NCI-H1092 (cell line): ENCODE measurements at places on chromosomes 5 and 9.

GRCh38 chr5:76672242-76672641, 43.7 kb upstream of the F2R start:
- no peak for DNase-seq

- peak; percentile 21 for DNase-seq
Measured at GRCh38 chr9:92807757-92808725, 43.4 kb upstream of the BICD2 start.

DNA sequence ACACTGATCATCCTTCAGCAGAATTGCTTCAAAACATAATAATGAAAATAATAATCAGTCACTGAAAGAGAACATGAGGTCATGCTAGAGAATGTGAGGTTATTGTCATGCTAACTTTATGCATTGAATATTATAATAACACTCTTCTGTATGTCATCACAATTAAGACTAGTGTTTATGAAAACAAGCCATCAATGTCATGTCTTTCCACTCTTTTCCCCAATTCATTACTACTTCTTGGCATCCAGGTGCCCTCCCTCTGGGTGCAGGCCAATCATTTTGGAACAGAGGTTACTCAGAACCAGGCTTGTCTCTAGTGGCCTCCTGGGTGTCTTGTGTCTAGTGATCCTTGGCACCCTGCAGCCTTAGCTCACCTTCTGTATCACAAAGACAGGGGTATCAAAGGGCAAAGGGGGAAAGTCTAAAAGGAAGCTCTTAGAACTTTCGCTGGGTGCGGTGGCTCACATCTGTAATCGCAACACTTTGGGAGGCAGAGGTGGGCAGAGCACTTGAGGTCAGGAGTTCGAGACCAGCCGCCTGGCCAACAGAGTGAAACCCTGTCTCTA, 217.6 kb upstream of the PIK3R1 start:
- no peak for DNase-seq

- DNase-seq: no peak
Measured at GRCh38 chr5:19928562-19929421, 59.2 kb downstream of the CDH18 start.

- no peak for DNase-seq
Measured at GRCh38 chr5:140172483-140172882, 2.5 kb upstream of the CYSTM1 start.

DNA sequence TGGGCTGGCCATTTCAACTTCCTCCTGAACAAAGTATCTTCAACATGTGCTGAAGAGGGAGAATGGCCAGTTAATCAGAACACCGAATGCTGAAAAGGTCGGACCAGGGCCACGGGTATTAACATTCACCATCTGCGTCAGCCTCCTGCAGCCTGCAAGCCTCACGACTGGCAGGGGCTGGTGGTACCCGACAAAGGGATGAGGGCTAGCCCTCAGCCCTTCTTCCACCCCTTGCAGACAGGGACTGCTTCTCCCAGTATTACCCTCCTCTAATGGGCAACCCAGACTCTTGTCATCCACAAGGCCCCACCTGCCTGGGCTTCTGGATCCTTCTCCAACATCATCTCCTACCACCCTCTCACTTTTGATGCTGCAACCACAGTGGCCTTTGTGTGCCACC, 246.6 kb downstream of the FSTL4 start:
- DNase-seq: no peak

GRCh38 chr9:134320126-134320867, 6.0 kb upstream of the RXRA start:
- no peak for DNase-seq

DNA sequence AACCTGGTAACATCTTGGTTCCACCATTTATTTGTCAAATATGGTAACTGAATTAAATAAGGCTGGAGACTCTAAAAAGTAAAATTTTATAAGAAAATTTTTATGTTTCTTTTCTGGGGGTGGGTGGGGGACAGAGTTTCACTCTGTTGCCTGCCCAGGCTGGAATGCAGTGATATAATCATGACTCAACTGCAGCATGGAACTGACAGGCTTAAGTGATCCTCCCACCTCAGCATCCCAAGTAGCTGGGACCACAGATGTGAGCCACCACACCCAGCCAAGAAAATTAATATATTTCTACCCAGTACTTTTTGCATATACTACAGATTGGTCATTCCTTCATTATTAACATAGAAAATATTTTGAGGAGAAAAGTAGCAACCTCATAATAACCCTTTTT, 216.9 kb downstream of the DEPDC1B start:
- no peak for DNase-seq

- no peak for DNase-seq
Measured at GRCh38 chr5:36904677-36905076, 28.1 kb downstream of the NIPBL start.

- no peak for DNase-seq
Measured at GRCh38 chr9:110954822-110955291, 83.4 kb downstream of the LPAR1 start.

DNA sequence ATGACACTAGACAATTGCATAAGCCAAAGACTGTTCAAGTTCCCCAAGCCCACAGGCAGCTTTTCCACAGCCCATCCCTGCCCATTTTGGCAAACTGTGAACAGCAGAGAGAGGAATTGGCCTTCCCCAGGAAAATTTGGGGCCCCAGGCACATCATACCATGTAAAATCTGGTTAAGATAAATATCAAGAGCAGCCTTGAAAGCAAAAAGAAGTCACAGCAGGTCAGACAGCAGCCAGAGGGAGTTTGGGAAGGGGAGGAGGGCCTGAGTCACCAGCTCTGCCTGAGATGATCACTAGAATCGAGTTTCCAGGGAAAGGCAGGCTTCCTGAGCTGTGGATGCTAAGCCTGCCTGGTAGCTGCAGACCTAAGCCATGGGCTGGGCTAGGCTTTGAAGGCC, 179.2 kb downstream of the RFK start:
- DNase-seq: no peak

GRCh38 chr5:40736103-40736875, 19.5 kb downstream of the TTC33 start:
- peak; percentile 4 for DNase-seq

DNA sequence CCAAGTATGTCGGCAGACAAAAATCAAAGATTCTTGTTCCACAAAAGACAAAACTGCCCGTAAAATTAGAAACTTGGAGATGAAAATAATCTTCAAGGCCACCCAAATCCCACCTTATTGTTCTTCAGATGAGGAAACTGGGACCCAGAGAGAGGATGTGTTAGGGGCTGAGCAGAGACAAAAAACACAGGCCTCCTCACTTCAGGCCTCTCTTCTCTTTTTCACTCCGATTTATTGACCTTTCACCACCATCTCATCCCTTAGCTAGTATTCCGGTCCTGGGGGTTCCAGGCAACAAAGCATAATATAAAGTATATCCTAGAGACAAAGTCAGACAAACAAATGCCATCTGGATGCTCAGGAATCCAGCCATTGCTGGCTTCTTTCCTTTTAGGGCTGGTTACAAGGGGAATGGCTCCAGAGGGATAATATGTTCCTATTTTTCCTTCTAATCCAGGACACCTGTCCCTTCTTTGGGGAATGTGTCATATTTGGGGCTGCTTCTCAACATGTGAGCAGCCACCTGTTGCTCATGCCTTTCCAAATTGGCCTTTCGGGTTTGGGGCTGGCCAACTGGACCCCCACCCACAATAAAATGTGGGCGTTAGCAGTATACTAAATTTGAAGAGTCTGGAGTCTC, 42.2 kb upstream of the AFAP1L1 start:
- no peak for DNase-seq

DNA sequence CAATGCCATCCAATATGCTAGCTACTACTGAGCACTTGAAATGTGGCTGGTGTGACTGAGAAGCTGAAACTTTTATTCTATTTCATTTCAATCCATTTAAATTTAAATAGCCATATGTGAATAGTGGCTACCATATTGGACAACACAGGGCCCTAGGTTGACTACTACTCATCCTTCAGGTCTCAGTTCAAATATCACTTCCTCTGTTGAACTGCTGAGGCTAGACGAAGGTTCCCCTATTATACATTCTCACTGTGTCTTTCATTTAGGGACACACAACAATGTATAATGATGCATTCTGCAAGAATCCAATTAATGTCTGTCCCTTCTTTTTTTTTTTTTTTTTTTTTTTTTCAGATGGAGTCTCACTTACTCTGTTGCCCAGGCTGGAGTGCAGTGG, 208.7 kb downstream of the CRB2 start:
- DNase-seq: no peak

DNA sequence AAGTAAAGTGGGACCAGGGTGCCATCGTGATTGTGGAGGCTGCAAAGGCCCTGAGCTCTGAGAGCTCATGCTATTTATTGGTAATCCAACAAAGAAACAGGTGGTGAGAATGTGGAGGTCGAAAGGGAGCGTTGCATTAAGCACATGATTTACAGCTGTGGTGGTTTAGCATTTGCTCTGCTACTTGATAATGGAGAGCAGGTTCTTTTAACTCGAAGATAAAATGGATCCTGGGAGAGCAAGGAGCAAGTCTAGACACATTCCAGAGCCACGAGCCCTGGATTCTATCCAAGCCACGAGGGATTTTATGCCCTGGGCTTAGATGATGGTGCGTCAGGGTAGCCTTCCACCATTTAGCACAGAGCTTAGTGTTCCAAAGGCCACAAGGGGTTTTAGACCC, 1710.1 kb upstream of the CDH9 start:
- no peak for DNase-seq

DNA sequence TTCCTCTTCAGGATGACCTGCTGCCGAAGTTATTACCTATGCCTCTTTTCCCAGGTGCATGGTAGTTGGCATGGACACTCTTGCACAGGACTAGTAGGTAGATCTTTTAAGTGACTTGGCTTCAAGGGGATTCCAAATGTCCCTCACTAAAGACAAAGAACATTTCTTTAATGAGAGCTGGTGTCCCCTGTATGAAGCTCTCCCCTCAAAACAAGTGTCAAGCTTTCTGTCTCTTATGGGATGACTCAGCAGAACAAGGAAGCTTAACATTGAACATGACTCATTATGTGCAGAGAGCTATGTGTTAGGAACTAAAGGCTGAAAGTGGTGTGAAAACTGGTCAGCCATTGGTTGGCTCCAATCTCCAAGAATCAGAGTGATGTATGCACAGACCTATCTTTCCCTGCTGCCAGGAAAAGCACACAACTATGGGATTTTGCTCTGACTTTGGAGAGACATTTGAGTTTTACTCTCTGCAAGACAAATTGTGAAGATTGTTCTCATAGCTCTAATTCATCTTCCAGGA, 120.5 kb downstream of the PRDM6 start:
- DNase-seq: no peak

- no peak for DNase-seq
Measured at GRCh38 chr5:172855597-172856292, 21.7 kb downstream of the ERGIC1 start.

DNA sequence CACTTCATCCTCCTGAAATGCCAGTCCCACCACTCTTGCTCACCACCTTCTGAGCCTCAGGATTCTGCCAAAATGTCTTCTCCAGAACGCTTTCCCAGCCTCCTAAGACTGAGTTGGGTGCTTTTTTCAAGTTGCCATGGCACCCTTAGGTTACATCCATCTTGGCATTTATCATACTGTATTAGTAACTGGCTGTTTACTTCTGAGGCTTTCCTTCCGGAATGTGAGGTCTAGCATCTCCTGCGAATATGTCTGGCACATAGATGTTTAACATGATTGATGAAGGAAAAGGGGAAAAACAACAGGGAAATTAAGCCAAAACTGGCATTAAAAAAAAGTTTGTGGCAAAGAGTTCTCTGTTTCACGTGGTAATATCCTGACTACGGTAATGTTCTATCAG, 24.9 kb downstream of the RNF130 start:
- no peak for DNase-seq

GRCh38 chr5:21807953-21808352, 1045.2 kb downstream of the CDH12 start:
- DNase-seq: no peak

- no peak for DNase-seq
Measured at GRCh38 chr5:96492459-96493047, 59.5 kb upstream of the PCSK1 start.

GRCh38 chr5:953535-954449, 54.8 kb upstream of the NKD2 start:
- no peak for DNase-seq

DNA sequence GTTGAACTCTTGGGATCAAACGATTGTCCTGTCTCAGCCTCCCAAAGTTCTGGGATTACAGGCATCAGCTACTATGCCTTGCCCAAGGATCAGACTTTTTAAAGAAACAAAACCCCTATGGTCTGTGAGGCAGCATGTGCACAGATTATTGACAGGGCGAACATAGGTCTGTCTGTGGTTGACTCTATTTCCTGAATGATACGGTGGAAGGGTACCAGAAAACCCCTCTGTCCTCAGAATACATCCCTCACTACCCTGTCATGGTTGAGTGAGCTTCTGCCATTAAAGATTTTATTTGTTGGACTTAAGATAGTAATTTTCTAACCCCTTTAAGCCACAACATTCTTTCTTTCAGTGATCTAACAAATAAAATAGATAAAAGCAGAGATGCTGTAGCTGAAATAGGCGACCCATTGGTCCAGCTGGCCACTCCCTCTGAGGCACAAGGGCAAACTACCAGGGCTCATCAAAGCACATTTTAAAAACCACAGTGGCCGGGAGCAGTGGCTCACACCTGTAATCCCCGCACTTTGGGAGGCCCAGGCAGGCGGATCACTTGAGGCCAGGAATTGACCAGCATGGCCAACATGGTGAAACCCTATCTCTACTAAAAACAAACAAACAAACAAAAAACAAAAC, 84.9 kb upstream of the ANKRD55 start:
- DNase-seq: no peak

GRCh38 chr9:2086116-2086515, 71.0 kb downstream of the SMARCA2 start:
- no peak for DNase-seq

DNA sequence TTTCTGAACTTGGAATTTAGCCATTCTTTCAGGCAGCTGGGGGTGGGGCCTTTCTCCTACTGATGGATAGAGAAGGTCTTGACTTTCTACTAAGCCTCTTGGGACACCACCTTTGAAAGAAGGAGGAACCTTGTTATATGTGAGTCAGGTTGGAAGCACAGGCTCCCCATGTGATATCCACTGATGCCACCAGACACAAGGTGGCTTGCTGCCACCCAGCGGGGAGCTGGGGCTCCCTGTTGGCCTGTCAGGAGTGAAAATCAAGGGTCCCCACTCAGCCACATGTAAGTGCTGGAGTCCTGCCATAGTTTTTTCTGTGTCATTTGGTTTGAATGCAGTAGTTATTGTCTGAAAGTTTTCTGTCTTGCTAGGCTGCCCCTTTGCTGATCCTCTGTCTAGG, 252.4 kb upstream of the NFIL3 start:
- DNase-seq: peak; percentile 17

- no peak for DNase-seq
Measured at GRCh38 chr5:89929834-89930233, 479.7 kb downstream of the CETN3 start.
